Stimulated activated CD4-positive, alpha-beta T cell treated with anti-CD3 and anti-CD28 coated beads, Interleukin-4, amount 100 ng/mL, for 48 hours (primary cell): ENCODE measurements at places on chromosomes 1 and 21.

GRCh38 chr1:6519491-6519934 lies 28.0 kb upstream of the PLEKHG5 start:
- no peak for DNase-seq

DNA sequence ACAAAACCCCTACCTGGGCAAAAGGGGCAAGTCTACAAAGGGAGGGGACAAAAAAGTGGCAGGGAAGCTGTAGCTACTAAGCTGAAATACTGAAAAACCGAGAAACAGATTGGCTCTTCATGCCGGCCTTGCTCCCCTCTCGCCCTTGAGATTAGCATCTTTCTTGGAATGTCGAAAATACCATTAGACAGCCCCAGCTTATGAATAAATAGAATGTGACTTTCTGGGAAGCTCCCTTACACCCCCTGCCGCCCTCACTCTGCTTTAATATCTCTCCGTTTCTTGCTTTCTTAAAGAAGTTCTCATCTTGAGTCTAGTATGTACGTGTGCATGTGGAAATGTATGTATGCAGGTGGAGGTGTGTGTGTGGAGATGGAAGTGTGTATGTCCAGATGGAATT lies 14.1 kb downstream of the TRAF3IP3 start:
- no peak for DNase-seq

GRCh38 chr1:19057182-19057779 lies 100.8 kb upstream of the IFFO2 start:
- no peak for DNase-seq

DNA sequence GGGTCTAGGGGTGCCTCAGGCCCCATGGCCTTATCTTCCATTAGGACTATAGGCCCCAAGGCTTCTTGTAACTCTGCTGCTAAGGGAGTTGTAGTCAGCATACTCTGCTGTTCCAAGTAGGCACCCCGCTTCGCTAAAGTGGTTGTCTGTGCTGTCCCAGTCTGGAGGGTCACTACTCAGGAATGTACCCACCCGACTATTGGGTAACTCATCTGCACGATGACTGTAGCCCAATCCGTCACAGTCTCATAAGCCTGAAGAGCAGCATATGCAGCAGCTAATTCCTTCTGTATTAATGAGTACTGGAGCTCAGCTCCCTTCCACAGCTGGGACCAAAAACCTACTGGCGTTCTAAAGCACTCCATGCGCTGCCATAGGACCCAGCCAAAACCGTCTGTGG lies 111.0 kb downstream of the GDAP2 start:
- DNase-seq = no peak

- no peak for DNase-seq
Observed at GRCh38 chr1:246519514-246519913, 12.4 kb upstream of the SMYD3 start.

DNA sequence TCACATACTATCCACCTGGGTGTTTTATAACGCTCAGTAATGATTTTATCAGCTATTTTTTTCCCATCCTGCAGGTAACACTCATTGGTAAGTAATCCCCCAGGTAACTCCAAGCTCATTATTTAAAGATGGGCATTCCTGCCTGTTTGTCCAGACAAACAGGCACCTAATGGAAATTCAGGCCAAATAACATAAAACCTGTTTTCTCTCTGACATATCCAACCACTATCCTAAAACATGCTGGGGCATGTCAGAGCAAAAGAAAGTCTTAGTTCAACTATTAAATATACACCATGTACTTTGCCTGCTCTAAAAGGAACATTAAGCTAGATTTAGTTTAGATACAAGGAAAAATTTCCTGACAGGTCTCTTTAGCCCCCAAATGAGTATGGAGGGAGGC lies 987.7 kb downstream of the TTLL7 start:
- no peak for DNase-seq

- no peak for DNase-seq
Observed at GRCh38 chr1:87786861-87787545, 458.3 kb downstream of the LMO4 start.

- no peak for DNase-seq
Observed at GRCh38 chr1:230957580-230957989, 21.1 kb downstream of the TTC13 start.

- DNase-seq = no peak
Observed at GRCh38 chr1:183443466-183443865, 25.3 kb upstream of the NMNAT2 start.
